ENCODE measurements at places on chromosomes 12 and 14.

- no peak for DNase-seq
These were observed 1.4 kb downstream of the ARL6IP4 start for GRCh38 chr12:122981587-122982476.

- no peak for DNase-seq
These were observed 11.8 kb downstream of the USP30 start for GRCh38 chr12:109064143-109064542.

DNA sequence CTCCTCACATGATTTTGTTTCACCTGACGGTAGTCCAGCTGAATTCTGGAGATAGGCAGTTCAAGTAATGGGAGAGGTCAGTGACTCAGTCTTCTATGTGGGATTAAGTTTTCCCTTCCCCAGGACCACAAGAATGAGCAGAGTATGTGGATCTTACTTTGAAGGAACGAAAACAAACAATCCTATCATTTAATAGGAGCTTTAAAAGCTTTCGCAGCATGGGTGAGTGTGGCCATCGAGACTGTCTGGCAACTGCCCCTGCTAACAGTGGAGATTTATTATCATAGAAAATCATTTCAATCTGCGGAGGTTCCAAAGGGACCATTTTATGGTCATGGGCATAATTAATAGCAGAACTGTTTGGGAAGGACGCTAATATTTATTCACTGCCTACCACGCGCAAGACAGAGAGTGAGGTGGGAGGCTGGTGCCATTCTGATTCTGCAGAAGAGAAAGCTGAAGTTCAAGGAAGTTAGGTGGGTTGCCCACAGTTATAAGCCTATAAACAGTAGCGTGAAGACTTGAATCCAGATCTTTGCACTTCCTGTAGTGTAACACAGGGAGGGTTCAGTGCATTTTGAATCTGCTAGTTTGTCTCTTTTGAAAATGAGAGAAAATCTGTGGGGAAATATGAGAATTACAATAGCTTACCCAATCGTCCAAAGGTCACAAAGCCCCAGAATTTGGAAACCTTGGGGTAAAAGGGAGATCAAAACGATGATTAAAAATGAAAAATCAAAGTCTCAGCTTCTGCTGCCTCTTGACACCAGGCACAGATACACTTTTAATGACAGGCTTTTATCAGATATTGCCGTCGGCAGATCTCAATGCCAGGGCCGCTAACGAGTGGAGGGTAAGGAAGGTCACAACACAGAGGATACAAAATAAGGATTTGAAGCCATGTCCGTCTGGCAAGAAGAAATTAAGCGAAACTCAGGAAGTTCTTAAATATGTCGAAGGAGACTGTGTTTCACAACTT lies 209.6 kb downstream of the CRADD start:
- peak; percentile 29 for DNase-seq

GRCh38 chr12:19220852-19221466 lies 91.4 kb downstream of the PLEKHA5 start:
- no peak for DNase-seq

DNA sequence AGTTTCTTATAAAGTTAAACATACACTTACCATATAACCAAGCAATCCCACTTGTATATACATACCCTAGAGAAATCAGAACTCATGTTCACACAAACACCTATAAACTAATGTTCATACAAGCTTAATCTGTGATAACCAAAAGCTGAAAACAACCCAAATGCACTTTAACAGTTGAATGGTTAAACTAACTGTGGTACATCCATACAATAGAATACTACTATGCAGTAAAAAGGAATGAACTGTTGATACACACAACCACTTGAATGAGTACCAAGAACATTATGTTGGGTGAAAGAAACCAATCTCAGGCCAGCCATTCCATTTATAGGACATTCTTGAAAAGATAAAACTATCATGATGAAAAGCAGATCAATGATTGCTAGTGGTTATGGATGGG lies 427.6 kb downstream of the DPF3 start:
- no peak for DNase-seq

DNA sequence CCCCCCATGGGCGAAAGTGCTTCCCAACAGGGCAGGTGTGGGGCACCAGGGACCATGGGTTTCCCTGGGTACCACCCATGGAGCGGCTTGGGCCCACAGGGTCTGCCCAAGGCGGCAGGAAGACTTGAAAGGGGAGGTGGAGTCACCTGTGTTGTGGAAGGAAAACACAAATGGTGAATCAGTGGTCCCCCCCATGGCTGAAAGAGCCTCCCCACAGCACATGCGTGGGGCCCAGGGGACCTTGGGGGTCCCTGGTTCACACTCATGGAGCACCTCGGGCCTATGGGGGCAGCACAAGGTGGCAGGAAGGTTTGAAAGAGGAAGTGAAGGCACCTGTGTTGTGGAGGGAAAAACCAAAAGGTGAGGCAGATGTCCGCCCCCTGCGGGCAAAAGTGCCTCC lies 581.9 kb downstream of the ALG10 start:
- no peak for DNase-seq
